Activated naive CD4-positive, alpha-beta T cell treated with Interleukin-2 at 50 U/mL for 16 hours (primary cell): ENCODE measurements at places on chromosomes 7 and 10.

DNA sequence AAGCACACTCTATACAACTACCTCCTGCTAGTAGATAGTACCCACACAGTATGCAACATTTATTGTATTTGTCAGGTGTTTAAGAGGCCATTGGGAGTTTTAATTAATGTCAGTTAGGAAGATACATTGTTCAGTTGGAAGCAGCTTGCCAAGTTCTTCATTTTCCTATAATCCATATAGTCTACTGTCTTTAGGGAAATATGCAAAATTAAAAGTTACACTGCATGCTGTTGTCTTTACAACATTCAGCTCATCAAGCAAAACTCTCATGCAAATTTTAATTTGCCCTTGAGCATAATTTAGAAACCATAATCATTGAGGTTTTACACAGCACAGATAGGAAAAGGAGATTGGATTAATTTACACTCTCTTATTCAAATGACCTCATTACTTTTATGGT lies 17.4 kb downstream of the FOXP2 start:
- DNase-seq, result no peak

- no peak for DNase-seq
These were observed 528.9 kb downstream of the CNTNAP2 start for GRCh38 chr7:146645383-146645976.

DNA sequence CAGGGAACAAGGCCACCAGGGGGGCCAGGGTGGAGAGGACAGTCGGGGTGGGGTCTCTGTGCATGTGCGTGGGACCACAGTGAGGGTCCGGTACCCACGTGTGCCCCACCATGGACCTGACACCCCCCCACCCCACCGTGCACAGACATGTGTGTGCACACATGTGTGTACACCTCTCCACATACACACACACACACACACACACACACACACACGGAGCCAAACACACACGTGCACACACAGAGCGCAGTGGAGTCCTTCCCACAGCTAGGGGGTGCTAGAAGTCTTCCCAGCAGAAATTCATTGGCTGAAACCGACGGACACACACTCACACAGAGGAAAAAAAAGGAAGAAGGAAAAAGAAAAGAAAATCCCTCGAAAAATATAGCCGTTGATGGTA lies 42.8 kb upstream of the GNA12 start:
- peak; percentile 49 for DNase-seq

GRCh38 chr10:63260860-63261251 lies 127.7 kb downstream of the NRBF2 start:
- DNase-seq, result no peak

- no peak for DNase-seq
These were observed 272.0 kb downstream of the DPP6 start for GRCh38 chr7:154324196-154324595.

DNA sequence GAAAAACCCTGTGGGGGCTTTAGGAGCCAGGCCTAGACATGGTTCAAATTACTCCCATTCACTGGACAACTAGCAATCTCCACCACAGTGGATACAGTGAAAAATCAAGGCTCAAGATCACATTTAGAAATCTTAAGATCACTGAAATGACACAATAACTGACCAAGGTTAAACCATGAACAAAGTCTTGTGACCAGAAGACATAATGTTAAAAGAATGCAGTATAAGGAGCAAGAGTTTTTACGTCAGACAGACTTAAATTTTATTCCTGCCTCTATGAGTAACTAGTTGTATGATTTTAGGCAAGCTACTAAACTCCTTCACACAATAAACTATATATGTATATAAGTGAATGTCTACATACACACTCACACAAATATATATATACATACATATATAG lies 68.5 kb downstream of the MICU1 start:
- no peak for DNase-seq

DNA sequence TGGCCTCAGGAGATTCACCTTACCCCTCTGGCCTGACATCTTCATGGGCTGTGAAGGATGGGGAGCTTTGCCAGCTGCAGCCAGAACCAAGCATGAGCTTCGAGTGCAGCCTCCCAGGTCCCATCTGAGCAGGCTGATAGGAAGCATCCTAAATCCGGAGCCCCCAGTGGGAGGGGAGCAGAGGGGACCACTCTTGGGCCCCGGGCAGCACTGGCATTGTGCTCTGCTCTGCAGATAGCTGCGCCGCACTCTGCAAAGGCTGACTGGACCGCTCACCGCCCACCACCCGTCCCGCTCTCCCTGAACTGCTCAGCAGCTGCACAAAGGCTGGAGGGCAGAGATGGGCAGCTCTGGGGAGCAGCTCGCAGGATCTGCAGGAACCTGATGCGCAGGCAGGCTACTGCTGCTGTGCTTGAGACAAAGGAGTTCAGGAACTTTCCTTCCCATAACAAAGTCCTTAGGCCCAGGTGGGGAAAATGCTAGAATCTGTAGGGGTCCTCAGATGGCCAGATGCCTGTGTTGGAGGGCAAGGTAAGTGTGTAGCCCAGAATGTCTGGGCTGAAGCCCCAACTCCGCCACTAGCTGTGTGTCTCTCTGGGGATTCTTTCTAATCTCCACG lies 51.8 kb downstream of the ARHGAP22 start:
- DNase-seq, result no peak

GRCh38 chr10:120713573-120714205 lies 137.5 kb upstream of the WDR11 start:
- DNase-seq, result no peak

DNA sequence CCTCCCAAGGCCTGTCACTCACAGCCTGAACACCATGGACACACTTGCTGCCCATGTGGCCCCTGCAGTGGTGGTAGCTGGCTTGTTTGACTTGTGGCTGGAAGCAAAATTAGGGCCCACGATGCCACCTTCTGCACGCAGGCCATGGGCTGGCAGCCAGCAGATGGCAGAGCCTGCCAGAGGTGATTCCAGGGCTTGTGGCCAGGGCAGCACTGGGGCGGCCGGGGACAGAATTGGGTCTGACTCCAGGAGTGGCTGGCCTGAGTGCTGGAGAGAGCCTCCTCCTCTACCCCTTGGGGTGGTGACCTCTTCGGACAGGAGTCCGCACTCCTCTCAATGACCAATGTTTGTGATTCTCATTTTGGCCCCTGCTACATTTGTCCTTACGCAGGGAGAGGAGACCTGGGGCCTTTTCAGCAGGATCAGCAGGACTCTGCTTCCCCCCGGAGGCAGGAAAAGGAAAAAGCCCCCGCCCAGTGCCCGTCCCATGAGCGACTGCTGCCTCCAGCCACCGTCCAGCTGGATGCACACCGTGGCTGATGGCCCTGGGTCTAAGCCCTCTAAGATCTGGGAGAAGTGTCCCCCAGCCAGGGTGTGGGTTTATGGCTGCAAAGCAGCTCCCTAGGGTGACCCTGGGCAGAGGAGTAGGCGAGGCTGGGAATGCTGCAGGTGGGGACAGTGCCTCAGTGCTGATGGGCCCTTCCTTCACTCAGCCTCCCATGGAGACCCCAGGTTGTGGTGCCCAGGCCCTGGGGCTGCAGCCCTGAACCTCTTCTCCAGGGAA lies 26.5 kb downstream of the DNAJB12 start:
- peak; percentile 36 for DNase-seq

- DNase-seq, result no peak
These were observed 1168.7 kb upstream of the AUTS2 start for GRCh38 chr7:68429411-68430117.

GRCh38 chr7:39410582-39410981 lies 155.6 kb upstream of the YAE1 start:
- no peak for DNase-seq

GRCh38 chr7:108234971-108235450 lies 104.8 kb upstream of the LAMB4 start:
- no peak for DNase-seq

- peak; percentile 34 for DNase-seq
These were observed 98.9 kb downstream of the NEURL1 start for GRCh38 chr10:103592186-103593021.

GRCh38 chr10:62885684-62886461 lies 69.7 kb upstream of the EGR2 start:
- no peak for DNase-seq

DNA sequence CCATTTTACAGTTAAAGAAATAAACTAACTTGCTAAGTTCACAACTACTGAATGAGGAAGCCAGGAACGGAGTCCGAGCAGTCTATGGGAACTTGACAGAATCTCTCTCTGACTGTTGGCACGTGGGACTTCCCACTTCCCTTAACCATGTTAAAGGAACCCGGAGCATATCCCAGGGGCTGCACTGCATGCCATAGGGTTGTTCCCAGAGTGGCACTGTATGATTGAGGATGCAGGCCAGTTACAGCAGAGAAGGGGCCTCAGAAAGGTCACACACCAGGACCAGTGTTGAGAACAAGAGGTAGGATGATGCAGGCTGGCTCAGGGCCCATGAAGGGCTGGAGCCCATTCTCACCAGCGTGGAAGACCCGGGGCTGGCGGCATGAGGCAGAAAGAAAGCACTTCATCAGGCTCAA lies 201.8 kb downstream of the NSUN6 start:
- DNase-seq, result no peak

GRCh38 chr10:77256346-77256745 lies 381.3 kb downstream of the KCNMA1 start:
- no peak for DNase-seq

GRCh38 chr7:99395616-99396327 lies 12.6 kb downstream of the PDAP1 start:
- no peak for DNase-seq
